Activated naive CD4-positive, alpha-beta T cell treated with anti-CD3 and anti-CD28 coated beads, Interleukin-2, amount 10 ng/mL, durations not matched to agents 7 days and 5 days (primary cell): ENCODE measurements at places on chromosomes 11 and 22.

- DNase-seq, result no peak
Measured at GRCh38 chr11:44580701-44581100, 15.2 kb downstream of the CD82 start.

GRCh38 chr11:94504689-94505293, 7.5 kb upstream of the C11orf97 start:
- no peak for DNase-seq

DNA sequence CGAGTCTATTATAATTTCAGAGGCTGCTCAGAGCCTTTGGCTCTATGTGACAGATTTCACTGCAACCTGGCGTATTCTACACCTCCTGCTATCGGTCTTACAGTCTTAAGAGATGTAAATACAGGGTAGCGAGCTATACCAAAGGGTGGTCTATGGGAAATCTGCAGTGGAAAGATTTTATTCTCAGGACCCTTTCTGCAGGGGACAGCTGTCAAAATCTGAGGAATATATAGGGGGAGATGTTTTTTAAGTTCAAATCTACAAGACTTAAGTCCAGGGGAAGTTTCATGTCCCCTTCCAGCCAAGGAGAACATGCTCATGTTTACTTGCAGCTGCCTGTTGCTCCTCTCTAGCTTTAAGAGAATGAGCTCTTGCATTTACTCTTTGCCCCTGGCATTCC, 62.7 kb downstream of the MICAL2 start:
- DNase-seq, result no peak

DNA sequence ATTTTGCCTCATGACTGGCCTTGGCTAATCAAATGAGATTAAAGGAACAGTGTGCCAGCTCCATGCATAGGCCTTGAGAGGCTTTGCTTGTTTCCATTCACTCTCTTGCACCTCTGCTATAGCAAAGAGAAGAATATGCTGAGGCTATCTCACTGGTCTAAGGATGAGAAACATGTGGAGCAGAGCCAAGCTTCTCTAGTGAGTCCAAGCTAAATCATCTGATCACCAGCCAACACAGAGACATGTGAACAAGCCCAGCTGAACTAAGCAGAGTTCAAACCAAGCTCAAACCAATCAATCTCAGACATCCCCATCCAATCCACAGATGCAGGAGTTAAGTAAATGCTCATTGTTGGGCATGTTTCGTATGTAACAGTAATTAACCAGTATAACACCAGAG, 69.4 kb upstream of the API5 start:
- no peak for DNase-seq
